ENCODE measurements at places on chromosomes 11 and 22.

- no peak for DNase-seq
Measured at GRCh38 chr22:25156736-25157135, 42.9 kb upstream of the CRYBB3 start.

DNA sequence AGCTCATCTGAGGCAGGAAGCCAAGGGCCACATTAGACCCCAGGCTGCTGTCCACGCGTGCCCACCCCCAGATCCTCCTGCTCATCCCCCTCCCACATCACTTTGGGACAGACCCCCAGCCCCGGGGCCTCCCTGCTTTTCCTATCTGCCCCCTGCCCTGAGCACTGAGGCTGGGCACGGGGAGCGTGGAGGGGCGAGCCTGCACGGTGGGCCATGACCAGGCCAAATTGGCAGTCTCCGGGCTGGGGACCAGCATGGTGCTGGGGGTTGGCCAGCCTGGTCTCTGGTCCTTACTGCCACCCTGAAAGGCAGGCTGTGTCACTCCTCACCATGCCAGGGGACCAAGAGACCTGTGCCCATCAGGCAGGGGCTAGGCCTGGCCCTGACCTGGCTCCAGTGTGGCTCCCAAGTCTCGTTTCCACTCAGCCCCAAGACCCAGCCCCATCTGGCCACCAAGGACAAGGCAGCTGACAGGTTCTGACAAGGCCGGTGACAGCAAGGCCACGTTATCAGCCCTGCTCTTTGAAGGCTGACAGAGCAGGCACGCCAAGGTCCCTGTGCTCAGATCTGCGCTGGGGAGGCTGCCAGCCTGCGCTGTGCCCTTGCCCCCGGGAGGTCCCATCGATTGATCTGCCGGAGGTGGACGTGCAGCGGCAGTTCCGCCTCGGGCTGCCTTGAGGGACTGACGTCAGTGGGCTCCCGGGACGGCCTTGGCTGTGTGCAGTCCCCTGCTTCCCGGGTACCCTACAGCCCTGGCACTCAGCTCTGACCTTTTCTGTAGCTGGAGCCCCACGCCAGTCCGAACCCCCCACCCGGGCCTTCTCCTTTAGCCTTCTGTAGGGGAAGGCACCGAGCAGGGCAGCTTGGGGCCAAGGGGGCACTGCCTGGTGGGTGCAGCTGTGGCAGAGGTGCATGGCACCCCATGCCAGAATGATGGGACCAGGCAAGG, 3.6 kb downstream of the TNNI2 start:
- DNase-seq: no peak

DNA sequence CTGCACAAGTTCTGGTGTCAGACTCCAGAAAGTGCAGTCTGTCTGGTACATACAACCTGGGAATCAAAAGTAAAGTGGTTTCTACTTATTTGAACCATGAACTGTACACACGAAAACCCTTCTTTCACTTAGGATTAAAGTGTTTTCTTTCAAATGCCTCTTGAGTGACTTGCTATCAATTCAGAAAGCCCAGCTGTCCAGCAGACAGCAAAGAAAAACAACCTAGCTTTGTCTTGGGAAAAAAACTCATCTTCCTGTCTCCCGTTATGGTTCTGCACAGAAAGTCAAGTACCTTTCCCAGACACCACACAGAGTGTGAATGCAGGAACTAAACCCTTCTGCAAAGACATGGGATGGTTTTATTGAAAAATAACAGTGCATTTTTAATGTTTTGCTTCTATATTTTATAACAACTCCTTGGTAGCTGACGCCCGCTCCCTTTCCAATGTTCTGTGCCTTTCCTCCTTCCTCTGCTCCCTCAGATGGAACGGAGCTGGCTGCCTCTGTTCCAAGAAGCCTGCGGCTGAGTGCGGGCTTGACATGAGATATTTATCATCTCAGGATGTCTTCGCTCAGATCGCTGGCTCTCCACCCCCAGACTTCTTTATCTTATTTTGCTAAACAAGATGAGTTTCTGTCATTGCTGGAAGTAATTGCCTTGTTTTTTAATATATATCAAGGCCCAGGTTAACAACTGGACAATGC, 322.3 kb upstream of the B3GAT1 start:
- no peak for DNase-seq

DNA sequence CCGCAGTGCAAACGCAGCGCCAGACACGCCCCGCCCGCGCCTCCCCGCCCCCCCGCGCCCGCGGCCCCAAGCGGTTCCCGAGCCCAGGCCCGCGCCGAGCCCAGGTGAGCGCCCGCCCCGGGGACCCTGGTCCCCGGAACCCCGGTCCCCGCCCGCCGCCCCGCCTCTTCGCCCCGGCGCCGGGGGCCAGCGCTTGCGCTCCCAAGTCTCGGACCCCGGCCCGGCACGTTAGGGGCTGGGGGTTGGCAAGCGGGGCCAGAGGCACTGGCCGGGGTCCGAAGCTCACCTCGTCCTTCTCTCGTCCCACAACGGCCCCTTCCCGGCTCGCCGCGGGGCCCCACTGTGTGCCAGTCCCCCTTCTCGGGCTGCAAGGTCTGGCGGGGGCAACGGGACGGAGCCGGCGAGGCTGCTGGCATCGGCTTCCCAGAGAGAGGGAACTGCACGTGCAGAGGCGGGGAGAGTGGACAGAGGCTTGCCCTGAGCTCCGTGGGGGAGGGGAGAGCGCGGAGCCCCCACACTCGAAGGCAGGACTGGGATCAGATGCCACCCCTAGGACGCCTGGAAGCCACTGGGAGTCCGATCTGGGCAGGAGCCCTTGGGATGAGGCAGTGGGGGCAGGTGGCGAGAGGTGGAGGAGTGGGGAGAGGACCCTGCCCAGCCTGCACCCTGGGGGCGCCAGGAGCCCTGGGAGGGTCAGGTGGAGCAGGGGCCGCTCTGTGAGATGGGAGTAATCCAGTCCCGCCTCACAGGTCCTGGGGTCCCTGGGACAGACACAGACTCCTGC, 1.8 kb upstream of the AIFM3 start:
- no peak for DNase-seq

DNA sequence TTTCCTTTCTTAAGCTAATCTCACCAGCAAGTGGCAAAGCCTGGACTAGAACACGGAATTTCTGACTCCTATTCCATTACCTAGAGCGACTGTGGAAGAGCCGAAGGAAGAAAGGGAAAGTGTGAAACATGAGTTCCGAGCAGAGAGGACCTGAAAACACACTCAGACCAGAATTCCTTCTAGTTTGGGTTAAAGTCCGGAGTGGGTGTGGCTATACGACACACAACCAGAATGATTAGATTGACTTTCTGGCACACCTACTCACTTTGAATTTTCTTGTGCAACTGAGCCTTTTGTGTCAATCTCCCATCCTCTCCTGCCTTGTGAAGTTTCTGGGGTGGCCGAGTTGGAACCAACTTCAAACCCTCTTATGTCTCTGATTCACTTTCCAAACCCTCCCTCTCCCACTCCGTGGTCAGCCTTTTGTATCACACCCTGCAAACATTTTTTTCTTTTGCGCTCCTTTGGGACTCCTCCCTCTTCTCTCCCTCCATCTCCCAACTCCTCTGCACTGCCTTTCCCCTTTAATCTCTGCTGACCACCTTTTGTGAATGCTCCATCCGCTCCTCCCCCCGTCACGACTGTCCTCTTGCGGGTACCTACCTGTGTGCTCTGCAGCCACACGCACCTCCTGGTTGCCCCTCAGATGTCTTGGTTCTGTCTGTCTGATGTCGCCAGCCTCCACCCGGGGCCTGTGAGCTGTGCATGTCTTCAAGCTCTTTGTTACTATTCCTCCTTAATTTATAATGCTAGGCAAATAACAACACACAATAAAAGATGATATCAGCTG, 86.3 kb upstream of the BLID start:
- DNase-seq: no peak

DNA sequence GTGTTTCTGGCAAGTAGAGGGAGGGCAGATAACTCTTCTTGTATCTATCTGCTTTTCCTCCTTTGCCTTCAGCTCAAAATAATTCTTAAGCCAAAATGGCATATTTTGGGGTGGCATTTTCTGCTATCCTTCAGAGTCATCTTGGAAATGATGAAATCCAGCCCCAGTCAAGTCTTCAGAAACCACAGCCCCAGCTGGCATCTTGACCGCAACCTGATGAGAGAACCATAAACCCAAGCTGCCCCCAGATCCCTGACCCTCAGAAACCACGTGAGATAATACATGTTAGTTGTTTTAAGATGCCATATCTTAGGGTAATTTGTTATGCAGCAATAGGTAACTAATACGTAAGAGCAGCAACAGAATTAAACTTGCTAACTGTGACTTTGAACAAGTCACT, 15.1 kb upstream of the PAMR1 start:
- no peak for DNase-seq

DNA sequence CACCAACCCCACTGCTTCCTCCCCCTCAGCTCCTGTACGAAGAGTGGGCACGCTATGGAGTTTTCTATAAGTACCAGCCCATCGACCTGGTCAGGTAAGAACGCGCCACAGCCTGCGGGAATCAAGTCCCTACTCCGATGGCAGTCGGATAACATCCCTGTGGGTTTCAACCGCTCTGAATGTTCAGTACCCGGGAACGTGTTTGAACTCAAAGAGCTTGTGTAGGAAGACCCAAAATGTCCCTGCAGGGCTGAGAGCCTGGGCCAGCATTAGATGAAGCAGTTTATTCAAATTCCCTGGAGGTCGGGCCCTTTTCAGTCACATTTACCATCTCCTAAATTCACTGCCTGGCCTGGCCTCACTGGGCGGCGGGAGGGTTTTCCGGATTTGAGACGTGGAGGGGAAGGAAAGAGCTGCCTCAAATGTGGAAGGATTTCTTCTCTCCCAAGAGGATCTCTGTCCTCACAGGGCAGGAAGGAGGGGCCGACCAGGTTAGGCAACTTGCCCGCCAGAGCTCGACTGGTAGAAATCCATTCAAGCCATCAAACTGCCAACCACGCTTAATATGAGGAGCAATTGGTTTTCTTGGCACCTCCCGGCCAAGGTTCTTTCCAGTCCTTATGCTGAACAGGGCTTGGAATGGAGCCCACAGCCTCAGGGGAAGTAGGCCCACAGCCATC, 46.3 kb downstream of the ANO1 start:
- DNase-seq: no peak
